ENCODE measurements at places on chromosomes 2 and 18.

DNA sequence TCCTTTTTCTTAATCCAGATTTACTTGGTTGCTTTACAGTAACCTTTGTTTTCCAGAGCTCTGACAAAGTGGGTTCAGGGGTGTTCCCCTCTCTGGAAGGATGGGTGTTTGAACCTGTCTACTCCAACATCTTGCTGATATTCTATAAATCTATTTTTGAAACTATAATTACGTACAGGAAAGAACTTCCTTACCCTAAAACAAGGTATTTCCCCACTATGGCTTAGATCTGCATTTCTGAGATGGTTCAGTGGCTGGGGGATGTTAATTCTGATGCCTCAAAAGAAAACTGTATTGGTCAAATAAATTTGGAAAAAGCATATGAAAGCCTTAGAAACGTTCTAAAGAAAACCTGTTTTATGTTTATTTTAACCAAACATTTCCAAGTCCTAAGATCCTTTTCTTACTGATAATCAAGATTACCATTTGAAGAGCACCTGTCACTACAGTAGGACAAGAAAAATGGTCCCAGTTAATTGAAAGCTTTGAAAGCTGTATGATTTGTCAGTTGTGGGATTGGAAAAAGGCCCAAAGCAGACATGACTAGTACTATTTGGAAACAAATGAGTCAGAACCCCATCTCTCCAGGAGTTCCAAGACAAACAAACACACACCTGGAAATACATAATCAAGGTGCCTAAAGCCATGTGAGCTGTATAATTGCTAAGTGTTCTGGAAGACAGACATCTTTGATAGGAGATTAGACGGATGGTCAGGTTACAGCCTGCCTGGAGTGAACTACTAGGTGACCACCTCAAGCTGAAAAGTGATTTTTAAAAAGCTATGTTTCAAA lies 57.5 kb downstream of the KDM3A start:
- DNase-seq, result no peak

- no peak for DNase-seq
Measured at GRCh38 chr2:79041032-79041448, 15.5 kb downstream of the REG3G start.

DNA sequence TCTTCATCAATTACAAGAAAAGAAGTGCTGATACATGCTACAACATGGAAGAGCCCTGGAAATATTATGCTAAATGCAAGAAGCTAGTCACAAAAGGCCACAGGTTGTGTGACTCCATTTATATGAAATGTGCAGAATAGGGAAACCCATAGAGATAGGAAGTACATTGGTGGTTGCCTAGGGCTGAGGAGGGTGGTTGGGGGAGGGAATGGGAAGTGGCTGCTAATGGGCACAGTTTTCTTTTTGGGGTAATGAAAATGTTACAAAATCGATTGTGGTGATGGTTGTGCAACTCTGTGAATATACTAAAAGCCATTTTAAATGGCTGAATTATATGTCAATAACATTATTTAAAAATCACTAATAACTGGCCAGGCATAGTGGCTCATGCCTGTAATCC lies 24.3 kb upstream of the RESP18 start:
- no peak for DNase-seq

GRCh38 chr18:30487962-30488361 lies 554.6 kb downstream of the DSC3 start:
- peak; percentile 38 for DNase-seq

- no peak for DNase-seq
Measured at GRCh38 chr2:54834721-54835120, 111.3 kb downstream of the EML6 start.

DNA sequence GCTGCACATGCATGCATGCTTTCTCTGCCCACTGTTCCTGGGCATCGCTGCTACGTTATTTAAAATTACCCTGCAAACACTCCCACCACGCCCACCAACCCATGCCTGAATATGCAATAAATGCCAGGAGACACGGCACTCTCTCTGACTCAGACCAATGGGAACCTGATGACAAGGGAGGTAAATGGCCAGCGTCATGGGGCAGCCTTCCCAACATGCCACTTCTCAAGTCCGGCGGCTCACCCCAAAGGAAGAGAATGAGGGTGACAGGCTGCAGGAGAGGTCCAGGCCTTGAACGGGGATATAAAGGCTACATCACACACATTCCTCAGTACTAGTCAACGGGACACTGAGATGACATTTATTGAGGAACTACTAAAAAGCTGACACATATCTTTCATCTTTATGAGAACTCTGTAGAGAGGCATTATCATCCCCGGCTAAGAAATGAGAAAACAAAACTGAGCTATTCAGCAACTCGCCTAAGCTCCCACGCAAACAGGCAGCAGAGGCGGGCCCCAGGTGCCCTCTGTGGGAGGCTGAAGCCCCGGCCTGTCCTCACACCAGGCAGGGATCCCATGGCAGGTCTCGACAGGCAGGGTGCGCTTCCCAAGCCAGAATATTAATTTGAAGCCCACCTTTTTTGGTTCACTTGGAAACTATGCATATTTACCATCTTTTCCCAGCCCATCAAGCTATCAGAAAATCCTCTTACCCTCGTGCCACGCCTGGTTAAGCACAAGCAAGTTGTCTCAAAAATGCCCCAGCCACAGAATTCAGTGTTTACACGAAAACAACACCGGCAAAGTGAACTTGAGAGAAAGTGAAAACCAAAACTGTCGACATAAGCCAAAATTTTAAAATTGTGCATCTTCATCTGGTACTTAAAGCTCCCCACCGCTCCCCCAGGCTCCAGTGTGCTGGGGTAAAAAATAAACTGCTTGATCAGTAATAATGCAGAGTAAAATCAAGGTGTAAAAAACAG lies 166.3 kb downstream of the HDAC4 start:
- no peak for DNase-seq

DNA sequence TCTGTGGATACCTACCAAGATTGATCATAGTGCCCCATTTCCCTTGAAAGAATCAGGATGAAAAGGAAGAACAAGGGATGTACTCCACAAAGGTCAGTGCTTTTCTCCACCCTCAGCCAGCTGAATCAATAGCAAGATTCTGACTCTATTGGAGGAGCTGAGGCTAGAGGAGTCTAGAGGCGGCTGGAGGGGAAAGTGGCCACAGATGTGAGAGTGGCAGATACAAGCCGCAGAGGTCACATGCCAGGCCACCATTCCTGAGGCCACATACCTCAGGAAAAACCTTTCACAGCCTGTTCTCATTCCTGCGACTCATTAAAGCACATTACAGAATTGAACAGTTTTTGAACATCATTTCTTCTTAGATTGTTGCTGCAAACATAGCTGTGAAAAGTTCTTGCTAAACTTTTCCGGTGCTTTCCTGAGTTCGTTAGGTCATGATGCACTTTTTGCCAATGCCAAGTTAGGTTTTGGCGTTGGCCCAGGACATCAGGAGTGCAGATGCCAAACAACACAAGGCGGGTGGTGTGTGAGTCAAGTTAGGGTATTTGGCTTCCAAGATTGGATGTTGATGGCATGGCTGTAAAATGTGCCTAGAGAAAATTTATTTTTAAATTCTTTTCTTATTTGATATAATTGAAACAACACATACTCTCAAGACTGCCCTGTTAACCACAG lies 160.7 kb upstream of the SP5 start:
- peak; percentile 62 for DNase-seq

DNA sequence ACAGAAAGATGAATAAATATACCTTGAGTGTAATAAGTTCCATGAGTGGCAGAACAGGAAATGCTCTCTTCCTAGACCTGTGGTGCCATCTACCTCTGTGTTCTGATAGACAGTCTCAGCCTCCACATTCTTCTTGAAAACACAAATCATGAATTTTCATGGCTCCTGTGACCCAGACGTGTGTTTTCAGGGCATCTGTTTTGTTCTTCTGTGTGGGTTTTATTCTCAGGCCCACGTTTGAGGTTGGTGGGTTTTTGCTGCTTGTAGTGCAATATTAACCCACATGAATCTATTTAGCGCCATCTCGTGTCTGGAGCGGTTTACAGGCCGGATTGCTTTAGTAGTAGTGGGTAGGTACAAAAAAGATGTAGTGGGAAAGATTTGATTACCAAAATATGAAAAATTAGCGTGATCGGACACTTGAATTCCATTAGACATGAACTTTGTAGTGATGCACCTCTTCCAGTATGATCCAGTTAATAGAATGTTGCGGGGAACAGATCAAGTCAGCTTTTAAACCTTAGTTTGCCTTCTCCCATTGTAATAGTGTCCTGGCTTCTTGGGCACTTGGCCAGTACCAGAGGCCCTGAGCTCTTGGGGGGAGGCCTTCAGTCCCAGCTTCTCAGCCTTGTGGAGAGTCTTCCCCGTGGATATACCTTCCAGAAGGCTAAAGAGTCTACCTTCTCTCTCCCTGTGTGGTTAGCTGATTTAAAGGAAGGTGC lies 256.5 kb downstream of the TPGS2 start:
- no peak for DNase-seq

DNA sequence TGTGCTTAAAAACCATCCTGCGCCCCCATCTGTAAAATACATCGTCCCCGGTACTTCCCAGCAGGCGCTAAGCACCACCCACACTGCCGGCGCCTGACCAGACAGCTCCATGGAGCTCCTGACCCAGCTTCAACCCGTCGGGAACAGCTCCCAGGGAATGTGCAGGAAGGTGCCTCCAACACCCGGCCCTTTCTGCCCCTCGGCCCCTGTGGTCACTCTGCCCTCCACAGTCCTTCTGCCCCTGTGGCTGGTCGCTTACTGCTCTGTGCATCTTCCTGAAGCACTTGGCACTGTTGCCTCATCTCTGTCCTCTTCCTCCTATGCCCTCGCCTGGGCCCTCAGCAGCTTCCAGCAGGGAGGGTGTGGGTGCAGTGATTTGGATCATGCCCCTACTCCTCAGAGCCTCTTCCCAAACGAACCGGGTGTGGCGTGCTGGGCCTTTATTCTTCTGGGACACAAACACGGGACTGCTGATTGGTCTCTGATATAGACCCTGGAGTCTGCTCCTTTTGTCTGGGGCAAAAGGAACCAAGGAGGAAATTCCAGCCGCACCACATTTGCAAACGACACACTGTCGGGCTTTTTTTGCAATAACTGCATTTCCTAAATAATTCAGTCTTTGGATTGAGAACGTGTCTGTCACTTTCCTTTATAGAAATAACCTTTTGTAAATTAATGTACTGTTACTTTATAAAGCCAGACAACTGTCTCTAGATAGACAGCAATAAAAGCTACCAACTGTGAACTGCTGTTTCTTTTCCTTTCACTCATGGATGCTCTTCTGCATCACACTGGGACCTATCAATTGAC lies 65.9 kb downstream of the ADI1 start:
- no peak for DNase-seq

DNA sequence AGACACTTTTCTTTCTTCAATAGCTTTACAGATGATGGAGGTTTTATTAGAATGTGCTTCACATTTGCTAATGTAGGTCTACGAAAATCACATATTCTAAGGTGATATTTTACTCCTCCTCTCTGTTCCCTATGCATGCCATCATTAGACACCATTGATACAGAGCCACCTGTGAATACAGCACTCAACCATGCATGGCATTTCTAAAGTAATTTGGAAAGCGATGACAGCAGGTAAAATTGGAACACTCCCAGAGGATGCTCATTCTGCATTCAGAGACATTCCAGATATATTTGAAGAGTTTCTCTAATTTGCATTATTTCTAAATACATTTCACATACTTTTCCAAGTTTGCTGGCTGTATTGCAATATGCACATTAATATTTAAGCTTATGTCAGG lies 65.3 kb upstream of the RIT2 start:
- DNase-seq, result no peak

- DNase-seq, result no peak
Measured at GRCh38 chr18:41038071-41038470, 917.0 kb upstream of the PIK3C3 start.

DNA sequence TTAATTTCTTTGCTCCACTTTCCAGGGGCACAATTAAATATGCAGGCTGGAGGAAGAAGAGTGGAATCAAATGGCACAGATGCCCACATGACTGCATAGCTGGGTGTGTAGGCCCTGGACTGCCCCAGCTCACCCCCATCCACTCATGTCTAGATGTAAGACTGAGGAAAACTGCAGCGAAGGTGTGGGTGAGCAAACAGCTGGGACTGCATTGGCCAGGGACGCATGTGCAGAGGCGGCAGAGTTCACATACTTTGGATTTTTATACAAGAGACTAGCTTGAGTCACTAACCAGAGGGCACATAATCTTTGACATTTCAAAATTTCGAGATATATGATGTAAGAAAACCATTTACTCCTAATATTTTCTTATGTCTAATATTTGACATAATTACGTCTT lies 60.1 kb downstream of the SPIRE1 start:
- DNase-seq, result peak; percentile 97

DNA sequence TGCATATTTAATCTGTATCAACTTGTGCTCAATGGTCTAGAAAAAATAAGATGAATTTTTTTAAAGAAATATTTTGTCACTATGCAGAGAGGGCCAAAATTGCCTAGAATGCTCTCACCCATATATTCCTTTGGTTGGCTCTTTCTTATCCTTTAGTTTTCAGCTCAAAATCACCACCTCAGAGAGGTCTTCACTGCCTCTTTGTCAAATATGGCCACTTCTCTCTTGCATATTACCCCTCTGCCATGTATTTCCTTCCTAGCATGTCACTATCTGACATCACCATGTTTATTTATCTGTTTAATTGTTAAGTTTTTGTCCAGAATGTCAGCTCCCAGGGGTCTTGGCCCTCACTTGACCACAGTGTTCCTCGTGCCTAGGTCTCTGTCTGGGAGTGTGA lies 535.2 kb upstream of the CDH2 start:
- no peak for DNase-seq

- DNase-seq, result no peak
Measured at GRCh38 chr2:197189426-197190099, 121.0 kb downstream of the ANKRD44 start.

All from HS-27A (cell line).